ENCODE measurements at places on chromosomes 7 and 10.

GRCh38 chr7:128804484-128804883, 12.7 kb downstream of the CCDC136 start:
- ATAC-seq, result no peak

DNA sequence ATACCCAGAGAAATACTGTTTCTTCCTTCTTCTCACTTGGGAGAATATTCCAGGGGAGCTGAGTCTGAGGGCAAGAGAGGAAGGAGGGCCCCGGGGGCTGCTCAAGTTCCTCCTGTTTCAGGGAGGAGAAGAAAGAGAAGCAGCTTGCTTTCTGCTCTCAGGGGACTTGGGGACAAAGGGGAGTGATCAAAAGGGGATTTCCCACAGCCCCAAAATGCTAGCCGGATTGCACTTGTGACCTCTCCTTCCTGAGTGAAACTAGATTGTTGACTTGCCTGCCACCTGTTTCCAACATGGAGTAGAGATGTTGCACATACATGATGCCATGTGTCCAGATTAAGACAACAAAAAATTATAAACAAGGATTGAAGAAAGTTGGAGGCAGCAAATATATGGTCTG, 28.7 kb upstream of the PDCD4 start:
- ATAC-seq, result peak; percentile 89

- ATAC-seq, result no peak
These were observed 175.9 kb downstream of the BAMBI start for GRCh38 chr10:28853195-28853594.

GRCh38 chr7:131094685-131095084, 233.0 kb upstream of the MKLN1 start:
- no peak for ATAC-seq

- ATAC-seq, result no peak
These were observed 38.5 kb upstream of the AGMO start for GRCh38 chr7:15600298-15600697.
